ENCODE measurements at places on chromosomes 1 and 21.

DNA sequence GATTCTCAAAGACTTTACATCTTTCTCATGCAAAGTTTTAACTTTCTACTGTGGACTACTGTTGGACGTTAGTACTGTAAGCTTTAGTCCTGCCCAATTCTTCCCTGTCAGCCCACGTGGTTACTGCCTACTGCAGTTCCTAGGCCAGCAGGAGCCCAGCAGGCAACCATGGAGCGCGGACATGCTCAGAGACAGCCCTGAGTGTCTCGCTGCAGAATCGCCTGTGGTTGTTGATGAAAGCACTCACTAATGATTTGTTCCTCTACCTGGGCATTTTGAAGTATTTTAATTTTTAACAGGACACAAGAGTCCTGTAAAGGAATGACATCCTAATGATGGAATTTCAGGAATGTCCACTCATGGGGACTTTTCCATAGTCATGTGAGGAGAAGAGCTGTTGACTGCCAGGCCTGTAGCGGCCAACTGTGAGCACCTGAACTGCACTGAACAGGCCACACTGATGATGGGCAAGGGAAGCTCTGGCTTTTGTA lies 44.1 kb downstream of the PGBD5 start:
- peak; percentile 36 for DNase-seq

- DNase-seq: peak; percentile 96
Observed at GRCh38 chr1:9825093-9826074, 1.6 kb upstream of the CLSTN1 start.

- peak; percentile 62 for DNase-seq
Observed at GRCh38 chr21:17931080-17931479, 111.9 kb upstream of the C21orf91 start.

DNA sequence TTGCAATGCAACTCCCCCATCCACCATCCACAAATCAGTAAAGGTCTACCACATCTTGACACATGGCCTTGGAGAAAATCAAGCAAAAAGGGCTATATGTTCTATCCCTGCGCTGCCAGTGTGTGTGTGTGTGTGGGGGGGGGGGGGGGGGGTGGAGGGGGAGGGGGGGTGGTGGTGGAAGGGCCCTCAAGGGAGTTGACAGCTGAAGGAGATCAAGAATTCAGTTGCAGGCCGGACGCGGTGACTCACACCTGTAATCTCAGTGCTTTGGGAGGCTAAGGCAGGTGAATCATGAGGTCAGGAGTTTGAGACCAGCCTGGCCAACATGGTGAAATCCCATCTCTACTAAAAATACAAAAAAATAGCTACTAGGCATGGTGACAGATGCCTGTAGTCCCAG lies 37.6 kb upstream of the CLIC4 start:
- DNase-seq: peak; percentile 91

GRCh38 chr1:84913555-84913892 lies 20.5 kb upstream of the LPAR3 start:
- no peak for DNase-seq

GRCh38 chr21:35256468-35256988 lies 207.4 kb upstream of the RUNX1 start:
- DNase-seq: peak; percentile 96

DNA sequence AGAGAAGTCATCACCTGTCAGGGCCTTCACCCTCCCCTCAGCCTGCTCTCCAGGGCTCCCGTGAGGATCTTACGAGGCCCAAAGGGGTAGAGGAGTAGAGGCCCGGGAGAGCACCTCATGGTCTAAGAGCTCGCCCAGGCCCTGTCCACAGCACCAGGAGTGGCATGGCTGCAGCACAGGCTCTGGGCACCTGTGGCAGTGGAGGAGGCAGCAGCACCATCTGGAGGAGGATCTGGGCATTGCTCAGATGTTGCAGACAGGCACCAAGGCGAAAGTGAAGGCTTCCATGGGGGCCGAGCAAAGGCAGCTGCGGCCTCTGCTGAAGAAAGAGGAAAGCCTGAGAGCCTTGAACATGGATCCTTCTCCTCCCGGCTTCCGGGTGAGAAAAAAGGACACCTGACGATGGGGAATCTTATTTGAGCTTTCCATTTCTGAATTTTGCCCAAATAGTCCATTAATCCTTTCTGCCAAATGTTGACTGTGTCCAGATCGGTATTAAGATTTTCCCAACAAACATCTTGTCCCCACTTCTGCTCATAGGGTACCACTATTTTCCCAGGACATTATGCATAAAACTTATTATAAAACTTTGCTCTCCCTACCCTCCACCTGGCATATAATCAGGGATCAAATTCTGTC lies 604.7 kb downstream of the PTPRC start:
- DNase-seq: peak; percentile 61

DNA sequence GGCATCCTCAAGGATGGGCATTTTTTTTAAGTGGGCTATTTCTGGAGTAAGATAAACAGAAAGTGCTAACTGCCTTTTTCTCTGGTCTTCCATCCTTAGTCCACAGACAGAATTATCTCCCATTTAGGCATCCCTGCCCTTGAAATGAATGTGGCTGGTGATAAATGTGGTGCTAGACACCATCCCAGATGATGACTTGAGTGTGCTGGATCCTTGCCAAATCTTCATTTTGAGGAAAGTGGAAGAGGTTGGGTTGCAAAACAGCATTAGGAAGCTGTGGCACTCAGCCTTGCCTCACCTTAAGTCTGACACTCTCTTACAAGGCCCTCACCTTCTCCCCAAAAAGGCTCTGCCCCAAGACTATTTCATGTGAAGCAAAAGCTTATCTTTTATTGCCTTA lies 19.2 kb downstream of the MAB21L3 start:
- no peak for DNase-seq

DNA sequence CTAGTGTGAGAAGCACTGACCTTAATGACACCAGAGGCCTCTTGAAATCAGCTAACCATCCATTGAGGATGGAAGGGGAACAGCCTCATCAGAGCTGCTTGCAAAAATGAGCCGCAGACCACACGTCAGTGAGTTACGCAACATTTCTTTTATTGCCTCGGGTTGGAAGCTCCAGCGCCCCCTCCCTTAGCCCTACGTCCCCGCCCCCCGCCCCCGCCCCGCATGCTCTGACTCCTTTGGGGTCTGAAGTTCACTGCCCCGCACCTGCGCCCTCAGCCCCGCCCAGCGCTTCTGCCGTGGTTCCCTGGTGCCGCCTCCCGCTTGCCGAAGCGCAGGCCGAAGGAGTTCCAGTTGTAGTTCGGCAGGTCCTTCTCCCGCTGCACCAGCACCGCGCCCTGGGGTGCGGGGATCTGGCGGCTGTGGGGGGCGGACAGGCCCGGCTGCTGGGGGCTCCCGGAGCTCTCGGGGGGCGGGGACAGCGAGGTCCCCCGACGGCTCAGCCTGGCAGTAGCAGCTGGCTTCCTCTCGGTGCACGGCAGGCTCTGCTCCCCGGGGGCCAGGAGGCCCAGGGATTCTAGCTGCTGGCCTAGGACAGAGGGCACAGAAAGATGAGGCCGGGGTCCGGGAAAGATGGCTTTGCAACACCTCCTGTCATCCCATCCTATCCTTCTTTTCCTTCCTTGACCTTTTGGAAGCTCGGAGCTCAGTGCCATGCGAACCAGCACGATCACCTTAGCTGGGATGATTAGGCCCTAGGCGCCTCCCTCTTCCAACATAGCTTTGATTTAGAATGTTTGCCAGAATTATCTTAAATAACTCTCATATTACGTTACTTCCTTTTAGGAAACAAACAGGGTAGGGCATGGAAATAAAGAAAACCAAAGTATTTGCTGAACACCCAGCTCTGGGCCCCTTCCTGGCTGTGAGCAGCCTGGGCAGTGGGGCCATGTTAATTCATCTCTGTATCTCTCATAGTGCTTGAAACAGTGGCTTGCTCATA lies 5.8 kb downstream of the KISS1 start:
- no peak for DNase-seq

DNA sequence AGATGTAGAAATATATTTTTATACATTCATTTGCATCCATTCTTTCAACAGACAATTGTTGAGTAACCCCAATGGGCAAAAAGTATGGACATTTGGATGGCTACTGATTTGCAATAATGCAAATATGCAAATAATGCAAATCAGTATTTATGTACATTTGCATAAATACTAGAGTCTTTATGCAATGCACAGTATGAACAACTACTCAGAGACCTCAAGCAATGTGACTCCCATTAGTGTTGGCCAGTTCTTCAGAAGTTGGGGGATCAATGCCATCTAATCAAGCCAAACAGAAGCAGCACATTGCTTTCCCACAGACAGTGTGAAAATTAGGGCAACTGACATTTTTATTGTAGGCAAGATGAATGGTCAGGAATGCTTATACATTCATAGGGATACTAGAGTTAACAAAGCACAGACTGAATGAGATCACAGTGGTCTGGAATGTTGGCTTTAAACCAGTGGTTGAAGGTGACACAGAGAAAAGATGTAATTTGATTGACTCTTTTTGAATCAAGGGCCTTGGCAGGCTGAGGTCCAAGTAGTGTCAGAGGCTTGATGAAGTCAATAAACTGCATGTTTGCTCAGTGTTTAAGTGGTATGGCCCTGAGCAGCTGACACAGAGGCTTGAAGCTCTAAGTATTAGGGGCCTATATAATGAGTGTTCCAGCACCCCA lies 256.6 kb downstream of the CTH start:
- DNase-seq: no peak

DNA sequence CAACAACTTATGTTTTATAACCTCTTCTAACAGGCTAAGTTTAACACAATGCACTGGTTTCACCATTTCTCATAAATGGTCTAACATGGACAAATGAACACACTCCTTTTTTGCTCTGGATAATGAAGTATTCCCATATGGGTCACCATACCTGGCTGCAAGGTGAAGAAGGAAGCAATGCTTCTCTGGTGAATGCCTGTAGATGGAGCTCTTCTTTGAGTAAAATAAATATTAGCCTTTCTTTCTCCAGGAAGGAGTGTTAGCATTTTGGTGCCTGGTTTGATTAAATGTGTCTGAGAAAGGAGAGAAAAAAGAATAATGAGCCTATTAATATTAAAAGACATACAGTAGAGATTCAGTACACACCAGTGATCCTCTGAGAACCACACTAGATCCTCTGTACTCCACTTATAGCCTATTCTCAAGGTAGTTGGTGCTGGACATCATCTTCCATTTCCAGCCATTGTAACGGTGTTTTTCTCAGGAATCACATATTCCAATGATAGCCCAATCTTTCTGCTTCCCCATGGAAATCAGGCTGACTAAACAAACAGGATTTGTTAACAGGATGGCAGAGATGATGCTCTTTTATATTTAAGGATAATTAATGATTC lies 17.6 kb downstream of the MTFR1L start:
- no peak for DNase-seq

DNA sequence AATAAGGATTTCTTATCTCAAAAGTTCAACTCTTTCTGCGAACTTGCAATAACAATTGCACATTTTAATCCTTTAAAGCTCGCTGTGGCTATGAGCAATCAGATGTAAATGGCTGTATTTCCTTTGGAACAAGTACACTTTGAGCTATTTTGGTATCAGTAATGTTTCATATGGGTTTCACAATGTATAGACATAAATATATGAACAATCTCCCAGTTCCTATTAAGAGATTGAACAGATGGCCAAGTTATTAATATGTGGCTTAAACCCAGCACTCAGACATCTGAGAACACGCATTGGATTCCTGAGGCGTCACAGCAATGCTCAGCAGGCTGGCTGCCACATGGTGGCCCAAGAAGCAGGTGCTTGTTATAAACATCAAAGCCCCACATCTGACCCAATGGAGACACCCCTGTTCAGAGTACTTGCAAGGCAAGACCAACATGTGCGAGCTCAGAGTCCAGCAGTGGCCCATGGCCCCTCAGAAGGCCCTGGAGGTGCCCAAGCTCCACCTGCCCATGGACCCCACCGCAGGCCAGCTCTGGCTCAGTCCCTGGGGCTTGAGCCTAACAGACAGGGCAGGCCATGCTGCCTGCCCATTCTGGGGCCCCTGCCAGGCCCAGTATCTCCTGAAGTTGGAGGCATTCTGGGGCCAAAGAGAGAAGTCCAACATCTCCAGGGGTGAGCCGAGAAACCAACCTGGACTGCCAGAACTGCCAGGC lies 23.7 kb downstream of the PSMG1 start:
- no peak for DNase-seq

GRCh38 chr1:222124602-222125001 lies 382.7 kb upstream of the DUSP10 start:
- no peak for DNase-seq

DNA sequence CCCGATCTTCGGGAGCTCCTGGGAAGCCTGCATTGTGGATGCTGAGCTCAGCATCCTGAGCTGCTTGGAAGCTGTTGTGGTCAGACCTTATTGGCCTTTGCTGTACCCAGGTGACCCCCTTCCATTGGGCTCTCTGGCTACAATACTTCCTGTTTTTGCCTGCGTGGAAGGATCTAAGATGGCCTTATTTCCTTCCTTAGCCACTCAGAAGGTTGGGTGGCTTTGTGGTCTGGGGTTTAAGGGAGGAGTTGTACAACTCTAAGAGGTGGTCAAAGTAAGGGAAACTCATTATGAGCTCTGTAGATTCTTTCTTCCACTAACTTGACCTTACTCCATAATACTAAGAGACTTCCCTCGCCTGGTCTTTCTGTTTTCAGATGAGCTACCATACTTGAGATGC lies 17.7 kb downstream of the PFKFB2 start:
- no peak for DNase-seq

DNA sequence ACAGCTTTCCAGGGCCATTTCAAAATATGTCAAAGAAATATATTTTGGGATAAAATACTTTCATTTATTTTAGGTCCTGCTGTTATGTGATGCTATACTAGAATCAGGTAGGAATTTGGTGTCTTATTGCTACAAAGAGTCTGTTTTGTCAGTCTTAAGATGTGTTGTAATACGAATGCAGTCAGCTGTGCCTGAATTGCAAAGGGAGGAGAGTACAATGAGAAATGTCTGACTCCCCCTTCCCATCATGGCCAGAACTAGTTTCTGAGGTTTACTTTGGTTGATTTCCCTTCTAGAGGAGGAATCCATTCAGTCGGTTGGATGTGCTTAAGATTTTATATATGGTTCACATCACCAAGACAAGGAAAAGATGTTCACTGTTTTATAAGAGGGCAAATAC lies 75.7 kb upstream of the TNFSF18 start:
- no peak for DNase-seq

DNA sequence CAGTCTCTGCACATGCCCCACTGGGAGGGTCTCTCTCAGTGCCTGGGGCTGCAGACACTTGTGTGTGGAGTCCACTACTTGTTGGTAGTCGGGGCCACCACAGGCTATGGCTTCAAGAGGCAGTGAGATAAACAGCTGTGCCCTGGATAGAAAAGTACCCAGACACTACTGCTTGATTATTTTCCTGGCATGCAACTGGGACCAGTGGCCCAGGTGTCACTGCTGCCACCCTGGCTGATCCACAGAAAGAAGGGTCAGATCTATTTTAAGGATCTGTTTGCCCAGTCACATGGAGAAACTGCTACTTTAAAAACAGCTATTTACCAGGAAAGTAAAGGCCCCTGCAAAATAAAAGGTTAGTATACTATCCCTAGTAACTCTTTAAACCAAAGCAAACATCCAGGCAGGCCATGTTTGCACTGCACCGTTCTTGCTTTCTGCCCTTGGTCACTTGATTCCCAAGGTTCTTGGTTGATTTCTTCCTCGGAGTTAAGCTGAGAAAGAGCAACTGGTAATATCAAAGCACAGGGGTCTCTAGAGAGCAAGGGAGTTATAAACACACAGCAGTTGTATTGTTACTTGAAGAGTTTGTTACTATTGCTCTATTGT lies 99.9 kb downstream of the GLUL start:
- no peak for DNase-seq

Measured in HT1080 (cell line).